ENCODE measurements at places on chromosomes 6 and 20.

- DNase-seq: no peak
These were observed 489.2 kb downstream of the EPHA7 start for GRCh38 chr6:92930171-92930570.

DNA sequence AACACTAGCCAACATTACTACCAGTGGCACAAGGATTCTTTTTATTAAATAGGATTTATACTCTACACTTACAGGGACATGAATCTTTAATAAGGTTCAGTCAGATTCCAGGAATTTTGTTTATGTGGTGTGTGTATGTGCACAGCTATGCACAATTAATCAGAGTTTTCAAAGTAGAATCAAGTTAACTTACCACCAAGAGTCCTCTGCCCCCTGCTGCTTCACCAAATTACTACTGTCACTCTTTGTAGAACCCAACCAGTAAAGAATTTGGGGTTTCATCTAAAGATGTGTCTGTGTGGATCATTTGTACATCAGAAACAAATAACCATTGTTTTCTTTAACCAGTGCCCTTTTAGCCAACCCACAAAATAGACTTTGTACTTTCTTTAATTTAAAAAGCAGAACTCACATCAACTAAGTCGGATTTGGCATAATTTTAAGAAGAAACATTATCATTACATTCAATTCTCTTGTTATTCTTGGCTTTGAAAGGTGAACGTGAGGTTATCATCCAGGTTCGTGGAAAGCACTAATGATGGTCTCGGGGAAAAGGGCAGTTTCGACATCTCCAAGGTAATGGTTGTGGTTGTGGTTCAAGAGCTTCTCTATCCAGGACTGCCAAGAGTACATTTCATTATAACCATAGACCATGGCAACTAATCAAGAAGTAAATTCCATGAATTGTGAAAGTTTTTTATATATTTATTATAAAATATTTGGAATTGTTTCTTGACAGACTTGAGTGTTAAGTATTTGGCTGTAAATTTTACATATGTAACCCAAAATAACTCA is 514.3 kb upstream of the ID4 start:
- DNase-seq: no peak

DNA sequence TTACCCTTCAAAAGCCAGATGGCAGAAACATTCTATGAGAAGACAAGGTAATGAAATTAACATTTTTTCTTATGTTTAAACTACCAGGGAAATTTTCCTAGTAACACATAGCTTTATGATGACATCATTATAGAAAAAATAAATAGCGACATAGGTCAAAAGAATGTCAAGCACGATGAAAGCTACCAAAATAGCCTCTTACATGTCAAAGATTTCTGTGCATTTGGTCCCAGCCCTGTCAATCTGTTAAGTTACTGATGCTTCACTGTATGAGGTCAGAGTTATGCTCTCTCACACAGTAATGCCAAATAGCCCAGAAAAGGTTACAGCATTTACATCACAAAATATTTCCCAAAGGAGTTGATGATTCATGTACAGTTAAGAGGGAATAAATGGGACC is 199.8 kb upstream of the DEFB112 start:
- no peak for DNase-seq

DNA sequence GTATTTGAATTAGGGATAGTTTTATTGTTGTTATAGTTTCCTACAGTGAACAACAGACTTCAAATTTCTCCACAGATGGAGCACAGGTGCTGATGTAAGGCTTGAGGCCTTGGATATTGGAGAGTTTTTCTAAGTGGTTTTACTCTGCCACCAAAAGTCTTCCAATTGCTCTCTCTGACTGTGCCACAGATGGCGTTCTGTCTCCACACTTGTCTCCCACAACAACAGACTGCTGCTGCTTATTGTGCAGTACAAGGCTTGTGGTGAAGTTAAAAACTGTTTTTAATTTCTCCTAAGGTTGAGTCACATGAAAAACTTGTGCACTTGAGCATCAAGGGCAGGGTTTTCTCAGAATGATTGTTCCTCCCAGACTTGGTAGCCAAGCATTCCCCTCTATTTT is 460.9 kb upstream of the KHDRBS2 start:
- DNase-seq: no peak

- DNase-seq: peak; percentile 95
These were observed 172.0 kb downstream of the SLC16A10 start for GRCh38 chr6:111259089-111259831.

GRCh38 chr6:118735320-118735719 is 83.9 kb upstream of the CEP85L start:
- DNase-seq: no peak

DNA sequence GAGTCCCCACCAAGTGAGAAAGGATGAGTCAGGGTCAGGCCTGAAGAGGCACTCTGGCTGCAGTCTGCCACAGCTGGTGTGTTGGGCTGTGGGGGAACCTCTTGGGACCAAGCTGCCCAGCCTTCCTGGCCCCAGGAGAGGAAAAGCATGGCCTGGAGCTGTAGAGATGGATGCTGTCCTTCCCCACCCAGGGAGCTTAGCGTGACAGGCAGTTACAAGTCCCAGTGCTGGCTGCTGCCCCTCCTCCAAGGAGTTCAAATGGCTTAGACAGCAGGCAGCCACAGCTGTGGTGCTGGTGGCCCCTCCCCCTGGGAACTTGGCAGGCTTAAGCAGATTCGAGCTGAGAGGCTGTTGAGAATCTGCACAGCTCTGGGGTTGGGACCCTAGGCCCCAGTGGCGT is 253.2 kb downstream of the PLCB1 start:
- no peak for DNase-seq

GRCh38 chr20:61605283-61605682 is 353.2 kb downstream of the CDH4 start:
- DNase-seq: no peak

GRCh38 chr20:36261389-36262105 is 25.3 kb downstream of the AAR2 start:
- no peak for DNase-seq

- DNase-seq: no peak
These were observed 20.0 kb downstream of the EDN3 start for GRCh38 chr20:59320426-59320825.
